NCI-H2081 (cell line): ENCODE measurements at places on chromosomes 7 and 10.

DNA sequence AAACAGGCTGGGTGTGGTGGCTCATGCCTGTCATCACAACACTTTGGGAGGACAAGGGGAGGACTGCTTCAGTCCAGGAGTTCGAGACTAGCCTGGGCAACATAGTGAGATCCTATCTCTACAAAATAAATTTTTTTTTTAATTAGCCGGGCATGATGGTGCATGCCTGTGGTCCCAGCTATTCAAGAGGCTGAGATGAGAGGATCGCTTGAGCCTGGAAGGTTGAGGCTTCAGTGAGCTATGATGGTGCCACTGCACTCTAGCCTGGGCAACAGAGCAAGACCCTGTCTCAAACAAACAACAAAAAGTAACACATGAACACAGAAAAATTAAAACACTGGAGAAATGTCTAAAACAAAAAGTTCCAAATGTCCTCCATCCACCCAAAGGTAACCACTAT is 22.9 kb downstream of the PIK3AP1 start:
- no peak for DNase-seq

DNA sequence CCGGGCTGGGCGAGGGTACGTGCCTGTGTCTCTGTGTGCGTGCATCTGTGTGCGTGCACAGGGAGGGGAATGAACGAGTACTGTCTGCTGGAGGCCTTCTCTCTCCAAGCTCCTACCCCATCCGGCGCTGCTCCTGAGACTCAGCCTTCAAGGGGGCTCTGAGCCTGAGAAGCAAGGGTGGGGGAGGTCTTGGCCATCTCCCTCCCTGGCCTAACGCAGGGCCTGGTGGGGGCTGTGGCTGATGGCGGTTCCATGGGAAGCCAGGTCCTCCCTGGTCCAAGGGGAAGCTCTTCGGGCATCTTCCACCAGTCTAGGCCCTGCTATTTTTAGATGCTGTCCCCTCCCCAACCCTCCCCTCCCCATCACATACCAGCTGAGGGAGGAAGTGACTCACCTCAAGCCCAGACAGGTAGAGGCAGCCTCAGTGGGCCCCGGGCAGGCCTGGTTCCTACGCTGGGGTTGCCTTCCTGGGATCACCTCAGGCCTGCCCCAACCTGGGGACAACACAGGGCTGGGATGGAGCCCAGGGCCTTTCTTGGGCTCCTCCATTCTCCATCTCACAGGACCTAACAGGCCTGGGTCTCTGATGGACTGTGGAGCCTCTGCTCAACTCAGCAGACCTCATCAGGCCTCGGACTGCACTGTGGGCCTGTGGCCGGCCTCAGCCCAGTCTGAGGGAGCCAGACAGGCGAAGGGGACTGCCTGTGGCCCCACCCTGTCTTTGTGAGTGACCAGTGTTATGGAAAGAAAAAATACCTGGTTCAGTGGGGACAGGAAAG is 32.2 kb downstream of the DNAJB12 start:
- DNase-seq = no peak

GRCh38 chr7:91005841-91006240 is 258.4 kb upstream of the FZD1 start:
- no peak for DNase-seq

- no peak for DNase-seq
These were observed 5.3 kb downstream of the ATP5MF start for GRCh38 chr7:99460651-99461050.

- no peak for DNase-seq
These were observed 31.6 kb downstream of the ENO4 start for GRCh38 chr10:116880716-116881482.

- DNase-seq = no peak
These were observed 28.3 kb downstream of the ABCB4 start for GRCh38 chr7:87447116-87447635.

GRCh38 chr10:80351220-80351619 is 5.3 kb downstream of the DYDC1 start:
- no peak for DNase-seq

DNA sequence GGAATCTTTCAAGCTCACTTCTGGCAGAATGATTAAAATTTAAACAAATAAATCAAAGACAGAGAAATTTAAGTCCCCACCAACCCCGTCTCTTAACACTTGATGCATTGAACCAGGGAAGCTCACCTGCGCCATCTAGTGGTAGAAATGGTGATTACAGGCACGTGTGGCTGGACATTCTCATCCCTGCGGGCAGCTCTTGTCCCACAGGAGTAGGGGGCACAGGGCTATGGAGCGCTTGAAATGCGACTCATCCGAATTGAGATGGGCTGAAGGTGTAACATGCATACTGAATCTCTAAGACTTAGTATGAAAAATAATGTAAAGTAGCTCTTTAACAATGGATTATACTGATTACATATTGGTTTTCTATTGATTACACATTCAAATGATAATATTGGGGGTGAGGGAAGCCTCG is 24.8 kb upstream of the SLIT1 start:
- DNase-seq = peak; percentile 56

GRCh38 chr7:71216211-71216610 is 84.3 kb downstream of the GALNT17 start:
- DNase-seq = no peak

- DNase-seq = no peak
These were observed 259.8 kb downstream of the GLI3 start for GRCh38 chr7:41977151-41977651.

- DNase-seq = no peak
These were observed 156.5 kb downstream of the PRKCQ start for GRCh38 chr10:6423413-6424170.

DNA sequence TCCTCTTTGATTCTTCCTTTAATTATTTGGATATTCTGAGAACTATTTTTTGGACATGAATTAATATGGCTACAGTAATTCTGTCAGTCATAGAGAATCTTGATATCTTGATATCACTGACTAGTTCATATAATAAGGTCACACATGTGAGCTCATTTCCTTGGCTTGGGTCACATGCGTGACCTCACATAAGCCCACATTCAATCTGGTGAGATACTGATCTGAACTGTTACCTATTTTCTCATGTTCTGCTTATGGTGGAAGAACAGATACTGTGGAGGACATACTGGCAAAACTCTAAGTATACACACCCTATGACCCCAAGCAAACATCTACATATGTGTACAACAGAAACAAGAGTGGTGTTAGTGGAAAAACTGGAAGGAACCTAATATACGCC is 44.1 kb downstream of the CUL2 start:
- DNase-seq = no peak

DNA sequence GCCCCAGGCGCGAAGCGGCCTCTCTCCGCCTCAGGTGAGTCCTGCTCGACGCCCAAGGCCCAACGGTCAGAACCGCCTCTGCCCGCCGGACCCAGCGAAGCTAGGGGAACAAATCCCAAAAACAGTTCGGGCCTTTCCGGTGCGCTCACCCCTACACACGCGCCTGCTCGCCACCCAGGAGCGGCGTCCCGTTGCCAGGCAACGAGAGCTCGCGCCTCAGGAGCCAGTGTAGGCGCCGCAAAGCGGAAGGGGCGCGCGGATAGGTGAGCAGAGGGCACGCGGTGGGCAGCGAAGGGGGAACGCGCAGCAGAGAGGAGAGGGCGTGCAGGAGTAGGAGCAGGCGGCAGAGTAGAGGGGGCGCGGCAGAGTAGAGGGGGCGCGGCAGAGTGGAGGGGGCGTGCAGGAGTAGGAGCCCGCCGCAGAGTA is at the start of the genes DYDC1 and DYDC2:
DYDC1 (minus strand) TSS at position 193 of the 426 bp plus-strand sequence. CDS start 4,154 bp downstream, outside the sequence.
DYDC2 (plus strand) TSS at position 219 of the 426 bp plus-strand sequence. CDS start 5,663 bp downstream, outside the sequence.
- peak; percentile 56 for DNase-seq

DNA sequence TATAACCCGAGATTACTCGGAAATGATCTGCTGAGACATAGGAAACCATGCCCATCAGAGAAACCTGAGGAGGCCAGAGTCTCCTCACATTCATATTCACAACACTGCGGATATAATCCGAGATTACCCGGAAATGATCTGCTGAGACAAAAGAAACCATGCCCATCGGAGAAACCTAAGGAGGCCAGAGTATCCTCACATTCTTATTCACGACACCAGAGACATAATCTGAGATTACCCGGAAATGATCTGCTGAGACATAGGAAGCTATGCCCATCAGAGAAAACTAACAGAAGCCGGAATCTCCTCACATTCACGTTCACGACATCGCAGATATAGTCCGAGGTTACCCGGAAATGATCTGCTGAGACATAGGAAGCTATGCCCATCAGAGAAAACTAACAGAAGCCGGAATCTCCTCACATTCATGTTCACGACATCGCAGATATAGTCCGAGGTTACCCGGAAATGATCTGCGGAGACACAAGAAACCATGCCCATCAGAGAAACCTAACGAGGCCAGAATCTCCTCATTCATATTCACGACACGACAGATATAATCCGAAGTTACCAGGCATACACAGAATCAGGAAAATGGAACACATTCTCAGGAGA is 422.3 kb upstream of the AKR1E2 start:
- no peak for DNase-seq

- no peak for DNase-seq
These were observed 227.4 kb downstream of the CELF2 start for GRCh38 chr10:11245095-11245479.
